ENCODE measurements at places on chromosomes 7 and 10.

GRCh38 chr7:24728503-24729364 is 28.5 kb downstream of the GSDME start:
- DNase-seq = no peak

DNA sequence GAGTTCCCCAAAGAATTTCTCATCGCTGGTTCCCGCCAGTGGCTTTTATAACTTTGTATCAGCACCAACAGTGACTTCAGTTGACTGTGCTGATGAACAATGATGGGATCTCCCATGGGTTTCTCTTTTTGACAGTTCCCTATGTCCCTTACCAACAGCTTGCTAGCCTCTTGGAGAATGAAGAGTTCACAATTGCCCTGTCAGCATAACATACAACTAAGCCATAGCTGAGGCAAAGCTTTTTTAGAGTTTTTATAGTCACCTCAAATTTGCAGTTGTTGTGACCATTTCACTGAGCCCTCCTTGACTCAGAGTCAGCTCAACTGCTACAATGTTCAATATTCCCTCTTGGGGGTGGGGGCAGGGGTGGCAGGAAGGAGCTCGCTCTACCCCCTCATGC is 179.8 kb downstream of the TFEC start:
- no peak for DNase-seq

GRCh38 chr7:108818742-108819141 is 249.1 kb downstream of the DNAJB9 start:
- no peak for DNase-seq

- no peak for DNase-seq
These were observed 232.2 kb downstream of the TCERG1L start for GRCh38 chr10:131079314-131079713.

DNA sequence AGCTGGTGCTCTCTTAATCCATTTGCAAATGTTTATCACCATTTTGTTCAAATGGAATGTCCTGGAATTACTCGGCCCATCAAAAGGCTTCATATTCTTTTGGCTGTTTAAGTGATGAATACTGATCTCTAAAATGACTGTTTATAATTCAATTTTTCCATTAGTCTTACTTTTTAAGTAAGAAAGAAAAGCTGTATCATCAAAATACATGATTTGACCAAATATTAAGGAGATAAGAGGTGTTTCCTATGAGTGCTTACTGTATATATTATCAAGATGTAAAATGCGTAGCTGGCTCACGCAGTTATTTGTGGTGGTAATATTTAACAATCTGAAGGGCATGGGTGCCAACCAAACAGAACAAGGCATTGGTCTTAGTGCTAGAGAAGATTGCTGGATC is 51.2 kb downstream of the OTUD1 start:
- DNase-seq = no peak

DNA sequence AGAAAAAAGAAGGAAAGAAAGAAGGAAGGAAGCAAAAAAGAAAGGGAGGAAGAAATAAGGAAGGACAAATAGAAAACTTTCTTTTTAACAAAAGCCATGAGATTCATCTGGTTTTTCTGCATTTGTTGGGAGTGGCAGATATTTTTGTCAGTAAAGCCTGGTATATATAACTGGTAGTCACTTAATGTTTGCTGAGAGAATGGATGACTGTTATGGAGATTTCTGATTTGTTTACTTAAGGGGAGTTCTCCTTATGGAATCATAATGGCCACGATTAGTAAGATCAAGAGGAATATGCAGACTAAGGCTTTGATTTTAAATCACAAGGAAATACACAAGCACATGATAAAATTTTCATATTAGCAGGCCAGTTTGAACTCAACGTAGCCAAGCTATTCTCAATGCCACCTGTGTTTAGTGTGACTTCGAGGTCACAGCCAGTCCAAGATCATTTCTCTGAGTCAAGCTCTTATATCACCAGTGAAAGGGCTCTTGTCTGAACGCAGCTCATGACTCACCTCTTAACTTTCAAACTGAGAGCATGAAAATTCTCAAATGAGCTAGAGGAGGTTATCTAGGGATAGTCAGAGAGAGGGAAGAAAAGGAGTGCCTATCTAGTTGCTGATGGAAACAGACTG is 445.1 kb upstream of the ZMIZ1 start:
- DNase-seq = peak; percentile 83

- no peak for DNase-seq
These were observed 27.5 kb upstream of the EZH2 start for GRCh38 chr7:148911626-148912025.

DNA sequence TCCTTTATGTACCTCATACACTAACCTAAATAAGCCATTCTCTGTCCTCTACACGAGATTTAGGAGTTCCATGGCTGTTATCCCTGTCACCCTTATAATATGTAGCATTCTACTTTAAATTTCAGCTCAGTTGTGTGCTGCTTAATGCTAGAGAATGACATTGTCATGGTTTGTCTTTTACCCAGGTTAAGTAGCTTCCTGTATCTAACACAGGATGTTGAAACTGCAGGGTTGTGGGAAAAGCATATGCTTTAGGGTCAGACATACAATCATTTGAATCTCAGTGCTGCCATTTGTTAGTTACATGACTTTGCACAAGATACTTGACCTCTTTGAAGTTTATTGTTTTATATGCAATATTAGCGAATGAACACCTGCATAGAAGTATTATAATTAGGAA is 235.1 kb upstream of the CACNA2D1 start:
- no peak for DNase-seq

- DNase-seq = peak; percentile 83
These were observed 44.9 kb downstream of the AKR1B15 start for GRCh38 chr7:134593530-134594392.

DNA sequence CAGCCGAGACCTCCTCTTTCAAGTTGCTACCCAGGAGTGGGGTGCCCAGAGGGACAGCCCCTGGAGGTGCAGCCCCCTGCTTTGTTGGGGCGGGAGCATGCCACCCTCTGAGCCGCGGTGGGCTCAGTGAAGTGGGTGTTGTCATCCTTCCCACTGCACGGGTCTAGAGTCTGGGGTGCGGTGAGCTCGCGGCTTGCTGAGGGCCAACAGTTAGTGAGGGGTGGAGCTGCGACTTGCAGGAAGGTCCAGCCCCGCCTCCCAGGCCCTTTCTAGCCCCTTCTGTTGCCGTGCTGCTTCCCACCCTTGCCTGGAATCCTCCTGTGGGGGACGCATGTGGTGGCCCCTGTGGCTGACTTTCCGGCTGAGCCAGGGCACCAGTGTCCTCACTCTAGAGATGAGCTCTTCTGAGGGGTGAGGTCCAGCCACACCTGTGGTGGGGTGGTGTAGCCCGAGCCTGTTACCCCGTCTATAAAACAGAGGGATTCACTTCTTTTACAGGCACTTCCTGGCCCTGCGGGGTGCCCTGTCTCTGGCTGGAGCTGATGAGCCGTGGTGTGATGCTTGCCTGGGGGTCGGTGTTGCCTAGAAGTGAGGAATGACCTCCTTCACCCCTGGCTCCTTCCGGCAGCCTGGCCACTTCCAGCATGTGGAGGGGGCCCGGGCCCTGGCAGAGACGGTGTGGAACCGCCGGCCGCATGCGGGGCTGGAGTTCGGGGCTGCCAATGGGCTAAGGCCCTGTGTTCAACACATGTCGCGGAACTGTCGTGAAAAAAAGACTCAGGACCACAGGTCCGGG is 127.9 kb downstream of the FAM53B start:
- DNase-seq = no peak

GRCh38 chr7:37915438-37915837 is 1.2 kb downstream of the SFRP4 start:
- peak; percentile 12 for DNase-seq

Measured in fibroblast of skin of back (primary cell).